SK-N-DZ (cell line): ENCODE measurements at places on chromosomes 11 and 22.

DNA sequence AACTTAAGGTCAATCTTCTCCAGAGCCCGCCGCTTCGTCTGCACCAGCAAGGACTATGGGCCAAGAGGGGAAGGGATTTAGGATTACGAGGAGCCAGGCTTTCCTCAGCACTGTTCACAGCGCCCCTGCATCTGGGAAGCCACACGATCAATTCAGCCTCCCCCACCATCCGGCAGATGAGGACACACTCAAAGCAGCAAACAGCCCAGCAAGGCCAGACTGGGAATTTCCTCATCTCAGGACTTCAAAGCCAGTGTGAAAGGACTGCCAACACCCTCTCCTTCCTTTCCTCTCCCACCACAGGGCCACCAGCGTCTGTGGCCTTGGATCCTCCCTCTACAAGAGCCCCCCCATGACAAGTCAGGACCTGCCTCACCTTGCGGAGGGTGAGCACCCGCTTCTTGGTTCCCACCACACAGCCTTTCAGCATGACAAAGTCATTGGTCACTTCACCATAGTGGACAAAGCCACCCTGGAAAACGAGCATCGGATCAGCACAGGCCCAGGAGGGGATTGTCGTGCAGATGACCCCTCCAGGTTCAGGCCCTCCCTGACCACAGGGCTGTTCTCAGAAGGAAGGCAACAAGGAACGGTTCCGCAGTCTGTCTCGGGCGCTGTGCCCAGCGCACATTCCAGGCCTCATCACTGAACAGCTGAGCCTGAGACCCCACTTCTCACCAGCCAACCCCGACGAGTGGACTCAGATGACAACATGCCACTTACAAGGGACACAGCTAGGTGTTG lies 6.0 kb downstream of the RPL3 start:
- DNase-seq, result no peak

GRCh38 chr11:73384125-73384441 lies 7.9 kb downstream of the RELT start:
- no peak for DNase-seq

GRCh38 chr11:121535129-121535796 lies 82.5 kb upstream of the SORL1-AS1 start:
- DNase-seq, result no peak

GRCh38 chr11:125762445-125762844 lies 16.2 kb downstream of the PATE2 start:
- no peak for DNase-seq

GRCh38 chr11:118046964-118047700 lies 29.7 kb upstream of the TMPRSS4 start:
- DNase-seq, result no peak

- no peak for DNase-seq
Measured at GRCh38 chr11:10414659-10415058, 40.4 kb upstream of the AMPD3 start.

DNA sequence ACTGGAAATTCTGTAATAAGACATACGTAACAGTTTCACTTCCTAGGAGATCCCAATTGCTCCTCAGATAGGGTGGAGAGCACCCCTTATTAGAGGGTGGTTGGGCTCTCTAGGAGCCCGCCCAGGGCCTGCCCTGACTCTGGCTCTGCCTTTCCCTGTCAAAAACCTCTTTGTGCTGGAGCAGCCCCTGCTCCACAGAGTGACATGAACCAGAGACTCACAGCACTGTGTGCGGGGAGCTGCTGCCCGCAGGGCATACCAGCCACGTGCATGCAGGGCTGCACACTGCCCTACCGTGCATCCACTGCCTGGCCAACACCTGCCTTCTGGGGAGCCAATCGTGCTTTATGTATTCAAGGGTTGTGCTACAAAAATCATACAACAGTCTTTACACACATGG lies 24.3 kb downstream of the KCNQ1OT1 start:
- no peak for DNase-seq

DNA sequence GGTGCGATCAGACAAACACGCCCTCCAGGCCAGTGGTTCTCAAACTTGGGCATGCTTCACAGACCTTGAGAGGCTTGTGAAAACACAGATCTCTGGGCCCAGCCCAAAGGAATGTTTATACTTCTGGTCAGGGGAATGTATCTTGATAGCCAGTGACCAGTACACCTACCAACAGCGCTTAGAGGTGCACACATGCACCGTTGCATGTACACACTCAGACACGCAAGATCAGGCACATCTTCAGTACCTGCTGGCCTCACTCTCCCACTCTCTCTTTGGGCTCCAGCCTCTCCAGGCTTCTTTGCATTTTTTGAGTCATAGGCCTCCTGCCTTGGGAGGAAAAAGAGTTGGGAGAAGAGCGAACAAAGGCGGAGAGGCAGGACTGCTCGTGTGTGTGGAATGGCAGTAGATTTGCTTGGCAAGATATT lies 11.7 kb upstream of the FXYD6 start:
- no peak for DNase-seq
